ENCODE measurements at places on chromosomes 2 and 18.

DNA sequence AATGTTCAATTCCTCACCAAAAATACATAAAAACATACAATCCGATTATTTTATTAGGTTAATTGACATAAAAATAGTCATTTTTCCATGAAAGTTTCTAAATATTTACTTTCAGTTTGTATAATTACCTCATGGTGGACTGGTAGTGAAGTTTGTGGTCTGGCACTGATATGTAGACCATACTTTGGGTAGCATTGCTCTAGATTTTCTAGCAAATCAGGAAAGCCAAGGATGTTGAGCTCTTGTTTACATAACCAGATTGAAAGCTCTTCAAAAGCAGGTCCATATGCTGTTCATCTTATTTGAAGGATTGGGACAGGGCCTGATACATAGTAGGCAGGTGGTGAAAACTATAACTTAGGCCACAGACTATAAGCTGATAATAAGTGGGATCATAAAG lies 61.8 kb downstream of the COMMD1 start:
- no peak for DNase-seq

DNA sequence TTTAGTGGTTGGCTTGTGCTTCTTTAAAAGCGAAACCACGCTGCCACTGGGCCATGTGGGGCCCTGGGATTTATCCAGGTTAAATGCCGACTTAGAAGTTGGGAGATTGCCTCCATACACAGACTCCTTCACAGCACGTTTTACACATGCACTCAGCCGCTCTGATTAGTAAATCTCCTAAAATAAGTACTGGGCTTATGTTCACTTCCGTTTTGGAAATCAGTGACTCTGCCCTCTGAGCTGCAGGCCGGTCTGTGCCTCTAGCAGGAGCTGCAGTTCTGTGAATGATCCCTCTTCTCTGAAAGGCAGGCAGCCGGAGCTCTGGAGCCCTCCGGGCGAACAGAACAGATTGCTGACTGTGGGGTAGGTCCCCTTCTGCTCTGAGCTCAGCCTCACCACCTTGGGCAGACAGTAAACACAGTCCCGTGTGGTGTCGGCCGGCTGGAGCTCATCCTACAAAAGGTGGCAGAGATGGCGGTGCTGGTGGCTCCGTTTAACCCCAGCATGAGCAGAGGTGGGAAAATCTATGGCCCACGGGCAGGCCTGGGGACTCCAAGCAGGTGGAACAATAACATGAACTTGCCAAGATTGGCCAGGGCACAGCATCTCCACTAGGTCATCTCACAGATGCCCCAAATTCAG lies 9.8 kb upstream of the RAB17 start:
- no peak for DNase-seq

DNA sequence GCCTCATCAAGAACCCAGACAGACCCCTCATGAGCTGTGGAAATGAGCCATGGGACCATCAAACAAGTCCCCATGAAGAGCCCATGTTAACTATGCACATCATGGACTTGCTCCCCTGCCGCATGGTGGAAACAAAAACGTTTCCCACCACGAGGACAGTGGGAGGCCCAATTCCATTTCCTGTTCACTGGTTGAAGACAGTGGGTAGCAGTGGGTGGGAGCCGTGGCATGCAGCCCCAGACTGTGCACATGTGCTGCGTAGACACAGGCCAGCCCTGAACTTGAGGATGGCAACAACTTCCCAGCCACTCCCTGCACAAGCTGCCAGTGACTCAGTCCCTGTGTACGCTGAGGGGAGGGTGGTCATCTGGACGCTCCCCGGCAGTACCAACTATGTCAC lies 108.4 kb upstream of the LMAN1 start:
- no peak for DNase-seq

DNA sequence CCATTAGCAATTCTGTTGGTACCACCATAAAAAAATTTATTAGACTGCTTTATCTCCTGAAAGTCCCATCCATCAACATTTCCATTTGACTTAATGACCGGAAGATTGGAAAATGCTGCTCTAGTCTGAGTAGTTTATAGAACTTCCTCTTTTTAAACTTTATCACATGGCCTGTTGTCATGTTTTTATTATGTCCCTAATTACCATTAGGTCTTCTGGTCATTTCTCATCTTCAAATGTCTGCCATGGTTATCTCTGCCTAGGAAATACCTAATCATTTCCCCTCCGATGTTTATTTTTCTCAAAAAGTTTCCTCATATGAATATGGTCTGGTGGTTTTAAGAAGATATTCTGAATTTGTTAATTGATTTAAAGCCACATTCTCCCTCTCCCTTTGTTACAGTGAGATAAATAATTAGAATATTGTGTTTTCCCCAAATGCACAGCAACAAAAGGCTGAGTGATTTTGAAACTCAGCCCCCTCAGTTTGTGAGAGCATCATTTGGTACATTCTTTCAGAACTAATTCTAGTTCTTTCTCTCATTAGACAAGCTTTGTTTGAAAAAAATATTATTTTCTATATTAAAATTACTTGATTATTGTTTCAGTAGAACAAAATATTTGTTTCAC lies 317.1 kb upstream of the ST6GAL2 start:
- no peak for DNase-seq

- no peak for DNase-seq
Observed at GRCh38 chr2:127226520-127227263, 6.6 kb upstream of the CYP27C1 start.

GRCh38 chr2:28570431-28570830 lies 74.6 kb downstream of the PLB1 start:
- DNase-seq = no peak

DNA sequence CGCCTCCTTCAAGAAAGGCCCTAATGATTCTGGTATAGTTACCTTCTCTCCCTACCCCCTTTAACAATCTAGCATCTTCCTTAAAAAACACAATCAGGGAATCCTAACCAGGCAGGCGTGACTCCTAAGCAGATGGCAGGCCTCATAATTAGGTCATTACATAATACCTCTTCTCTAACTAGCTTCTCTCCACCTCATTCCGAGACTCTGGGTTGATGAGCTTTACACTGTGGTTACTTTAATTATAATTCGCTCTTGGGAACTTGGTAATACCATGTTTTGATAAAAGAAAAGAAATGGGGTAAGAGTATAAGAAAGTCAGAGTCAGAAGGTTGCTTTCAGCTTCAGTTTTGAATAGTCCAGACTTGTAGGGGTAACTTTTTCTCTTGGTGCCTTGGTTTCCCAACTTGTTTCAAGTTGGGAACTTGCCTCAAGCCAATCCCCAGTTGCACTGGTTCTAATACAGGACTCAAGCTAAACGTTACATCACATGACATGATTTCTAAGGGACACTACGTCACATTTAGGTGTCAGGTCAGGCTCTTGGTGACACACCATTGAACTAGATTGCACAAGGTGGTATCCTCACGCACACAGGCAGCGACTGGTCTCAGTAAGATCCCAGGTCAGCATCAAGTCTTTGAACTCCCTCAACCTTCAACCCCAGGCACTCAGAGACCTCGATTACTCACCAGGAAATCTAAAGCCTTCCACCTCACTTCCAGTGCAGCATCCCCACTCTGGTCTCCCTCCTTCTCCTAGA lies 59.2 kb downstream of the AAK1 start:
- DNase-seq = no peak

GRCh38 chr2:24970483-24971285 lies 1.1 kb downstream of the DNAJC27 start:
- DNase-seq = no peak

GRCh38 chr2:11508279-11508678 lies 25.6 kb upstream of the GREB1 start:
- DNase-seq = no peak

DNA sequence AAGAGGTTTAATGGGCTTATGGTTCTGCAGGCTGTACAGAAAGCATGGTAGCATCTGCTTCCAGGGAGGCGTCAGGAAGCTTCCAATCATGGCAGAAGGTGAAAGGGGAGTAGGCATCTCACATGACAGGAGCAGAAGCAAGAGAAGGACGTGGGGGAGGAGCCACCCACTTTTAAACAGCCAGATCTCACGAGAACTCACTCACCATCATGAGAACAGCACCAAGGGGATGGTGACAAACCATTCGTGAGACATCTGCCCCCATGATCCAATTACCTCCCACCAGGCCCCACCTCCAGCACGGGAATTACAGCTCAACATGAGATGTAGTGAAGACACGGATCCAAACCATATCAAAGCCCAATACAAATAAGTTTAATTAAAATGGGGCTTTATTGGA lies 113.8 kb downstream of the ATL2 start:
- no peak for DNase-seq

DNA sequence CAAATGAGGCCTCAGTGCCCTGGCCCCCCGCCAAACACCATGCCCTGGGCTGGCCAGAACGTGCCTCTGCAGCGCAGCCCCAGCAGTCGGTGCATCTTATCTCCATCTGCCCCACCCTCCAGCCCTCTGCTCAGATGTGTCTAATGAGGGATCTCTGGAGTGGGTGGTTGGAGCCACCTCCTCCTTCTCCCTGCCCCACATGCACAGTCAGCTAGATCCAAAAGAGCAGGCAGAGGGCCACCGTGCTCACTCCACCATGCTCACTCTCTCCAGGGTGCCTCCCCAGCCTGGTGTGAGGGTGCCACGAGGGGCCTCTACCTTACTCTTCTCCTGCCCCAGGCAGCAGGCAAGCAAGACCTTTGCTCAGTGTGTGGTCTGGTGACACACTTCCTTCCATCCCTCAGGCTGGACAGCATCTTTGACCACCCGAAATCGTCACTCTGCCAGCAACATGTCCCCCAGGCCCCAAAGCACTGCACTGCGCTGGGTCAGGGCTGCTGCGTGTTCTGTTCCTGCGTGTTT lies 266.1 kb upstream of the HDAC4 start:
- no peak for DNase-seq

GRCh38 chr2:206220997-206221396 lies 53.5 kb upstream of the ZDBF2 start:
- DNase-seq = no peak

DNA sequence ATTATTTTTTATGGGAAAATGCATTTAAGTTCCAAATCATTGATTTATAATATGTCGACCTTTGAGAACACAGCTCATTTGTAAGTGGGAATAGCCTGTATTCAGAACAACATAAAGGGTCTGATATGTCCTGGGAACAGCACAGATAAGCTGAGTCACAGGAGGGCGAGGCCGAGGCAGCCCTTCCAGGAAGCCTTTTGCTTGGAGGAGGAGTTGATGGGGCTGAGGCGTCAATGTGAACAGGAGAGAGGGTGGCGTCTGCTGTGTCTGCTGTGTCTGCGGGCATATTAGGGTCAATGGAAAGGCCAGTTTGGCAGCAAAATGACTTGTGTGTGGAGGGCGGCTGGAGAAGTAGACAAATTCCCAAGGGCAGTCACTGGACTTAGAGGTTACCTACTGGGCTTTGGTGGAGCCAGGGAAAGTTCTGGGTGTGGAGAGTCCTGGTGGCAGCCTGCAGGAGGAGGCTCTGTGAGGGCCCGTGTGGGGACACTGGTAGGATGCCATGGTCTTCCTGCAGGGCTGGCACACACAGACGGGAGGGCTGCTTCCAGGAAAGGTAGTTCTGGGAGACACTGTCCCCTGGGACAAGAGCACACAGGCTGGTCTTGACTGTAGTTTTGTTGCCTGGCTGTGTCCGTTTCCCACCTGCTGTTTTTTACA lies 128.1 kb downstream of the GLI2 start:
- DNase-seq = no peak

DNA sequence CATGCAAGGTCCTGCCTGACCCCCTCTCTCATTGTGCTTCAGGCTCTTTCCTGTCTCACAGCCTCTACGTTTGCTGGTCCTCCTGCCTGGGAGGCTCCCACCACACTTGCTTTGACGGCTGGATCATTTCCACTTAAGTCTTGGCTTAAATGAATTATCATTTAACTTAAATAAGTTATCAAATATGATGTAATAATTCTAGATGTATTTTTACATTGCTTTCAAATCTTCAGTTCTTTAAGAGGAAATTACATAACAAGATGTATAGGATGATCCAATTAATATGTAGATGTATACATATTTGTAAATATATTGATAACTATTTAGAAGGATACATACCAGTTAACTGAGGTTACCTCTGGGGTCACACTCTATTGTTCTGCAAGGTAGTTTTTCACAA lies 102.6 kb upstream of the SP3 start:
- DNase-seq = no peak

DNA sequence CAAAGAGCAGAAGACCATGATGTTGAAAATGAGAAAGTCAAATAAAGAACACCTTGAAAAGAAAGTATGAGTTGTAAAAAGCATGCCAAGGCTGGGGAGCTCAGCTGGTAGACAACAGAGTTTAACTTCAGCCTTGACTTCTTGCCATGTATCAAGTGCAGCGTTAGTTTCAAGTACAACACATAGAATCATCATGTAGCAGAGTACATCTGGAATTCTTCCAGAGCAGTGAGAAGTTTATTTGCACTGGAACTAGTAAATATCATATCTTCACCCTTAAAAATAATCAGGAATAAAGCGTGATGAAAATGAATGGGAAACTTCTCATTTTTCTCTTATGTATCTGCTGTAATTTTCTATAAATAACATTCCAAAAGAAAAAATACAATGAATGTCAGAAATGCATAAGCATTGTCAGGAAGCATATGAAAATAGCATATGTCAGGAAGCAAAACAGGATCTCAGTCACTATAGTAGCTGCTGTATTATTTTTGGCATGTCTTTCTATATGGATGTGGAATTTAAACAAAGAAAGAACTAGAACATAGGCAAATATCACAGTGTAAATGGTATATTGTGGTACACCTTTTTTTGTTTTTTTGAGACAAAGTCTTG lies 10.1 kb upstream of the SULT1C4 start:
- no peak for DNase-seq

- DNase-seq = no peak
Observed at GRCh38 chr2:183608747-183609146, 484.5 kb downstream of the NUP35 start.

GRCh38 chr18:49247781-49248180 lies 212.7 kb downstream of the DYM start:
- no peak for DNase-seq

GRCh38 chr2:100944617-100945432 lies 57.3 kb upstream of the RPL31 start:
- DNase-seq = no peak

DNA sequence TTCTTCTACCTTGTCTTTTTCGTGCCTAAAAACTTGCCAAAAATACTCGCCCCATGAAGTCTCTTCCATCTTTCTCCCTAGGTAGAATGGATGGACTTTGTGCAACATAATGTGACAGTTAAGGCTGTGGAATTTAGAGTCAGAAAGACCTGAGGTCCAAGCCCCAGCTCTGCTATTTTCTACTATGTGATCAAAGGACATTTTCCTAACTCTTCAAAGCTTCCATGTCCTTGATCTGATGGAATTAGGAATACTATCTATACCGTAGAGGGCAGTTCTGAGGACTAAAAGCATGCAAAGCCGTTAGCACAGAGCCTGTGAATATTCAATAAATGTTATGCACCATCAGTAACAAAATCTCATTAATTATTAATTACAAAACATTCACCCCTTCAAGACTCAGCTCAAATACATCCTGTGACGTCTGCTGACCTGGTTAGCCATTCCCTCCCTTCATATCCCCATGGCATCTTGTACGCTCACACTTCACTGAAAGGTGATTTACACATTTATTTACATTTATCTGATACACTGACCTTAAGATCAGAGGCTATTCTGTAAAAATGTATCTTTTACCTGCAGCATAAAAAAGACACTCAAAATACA lies 15.1 kb downstream of the IWS1 start:
- no peak for DNase-seq

GRCh38 chr2:207619764-207620203 lies 5.4 kb downstream of the METTL21A start:
- DNase-seq = no peak

Data from activated T-helper 1 cell treated with anti-CD3 and anti-CD28 coated beads, Interleukin-2, amount 50 U/mL, for 16 hours (primary cell).